AML-193 (cell line): ENCODE measurements at places on chromosomes 12 and 14.

DNA sequence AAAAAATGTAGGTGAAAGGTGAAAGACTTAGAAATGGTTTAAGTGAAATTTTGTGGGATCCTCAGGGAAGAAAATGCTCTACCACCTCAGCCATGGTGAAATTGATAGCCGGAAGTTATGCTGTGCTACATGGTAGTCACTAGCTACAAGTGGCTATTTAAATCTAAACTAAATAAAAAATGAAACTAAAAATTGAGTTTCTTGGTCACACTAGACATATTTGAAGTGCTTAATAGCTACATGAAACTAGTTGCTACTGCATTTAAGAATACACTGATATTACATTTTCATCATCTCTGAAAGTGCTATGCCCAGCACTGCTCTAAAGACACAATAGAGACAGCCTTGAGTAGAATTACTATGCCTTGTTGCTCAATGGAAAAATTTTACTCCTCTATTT lies 10.3 kb upstream of the SLCO1B3 start:
- no peak for DNase-seq

DNA sequence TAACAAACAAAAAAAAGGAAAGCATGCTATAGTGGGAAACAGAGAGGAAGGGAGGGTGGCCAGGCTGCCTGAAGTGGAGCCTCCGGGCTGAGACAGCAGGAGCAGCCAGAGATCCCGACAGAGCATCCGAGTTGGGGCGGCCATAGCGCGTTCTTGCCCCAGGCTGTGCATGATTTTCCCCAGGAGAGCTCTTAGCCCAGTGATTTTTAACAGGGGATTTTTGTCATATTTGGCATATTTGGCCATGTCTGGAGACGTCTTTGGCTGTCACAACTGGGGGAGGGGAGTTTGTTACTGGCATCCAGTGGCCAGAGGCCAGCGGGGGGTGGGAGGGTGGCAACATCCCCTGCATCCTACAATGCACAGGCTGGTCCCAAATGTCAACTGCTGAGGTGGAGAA lies 23.6 kb downstream of the BDKRB1 start:
- no peak for DNase-seq

- no peak for DNase-seq
These were observed 11.5 kb upstream of the KCNK13 start for GRCh38 chr14:90050271-90050670.

DNA sequence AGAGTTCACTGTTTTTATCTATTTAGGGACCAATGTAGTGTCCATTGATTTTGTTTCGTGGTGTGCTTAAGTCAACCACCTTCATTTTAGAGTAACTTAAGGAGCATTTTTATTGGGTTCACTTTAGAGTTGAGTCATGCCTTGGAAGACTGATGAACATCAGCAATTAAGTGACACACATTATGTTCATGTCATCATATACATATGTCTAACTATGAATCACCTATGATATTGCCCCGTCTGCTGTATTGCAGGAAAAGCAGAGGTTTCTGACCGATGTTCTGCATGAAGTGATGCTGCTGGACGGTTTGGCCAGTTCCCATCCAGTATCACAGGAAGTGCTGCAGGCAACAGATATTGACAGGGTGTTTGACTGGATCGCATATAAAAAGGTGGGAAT lies 227.1 kb downstream of the TRHDE start:
- no peak for DNase-seq

DNA sequence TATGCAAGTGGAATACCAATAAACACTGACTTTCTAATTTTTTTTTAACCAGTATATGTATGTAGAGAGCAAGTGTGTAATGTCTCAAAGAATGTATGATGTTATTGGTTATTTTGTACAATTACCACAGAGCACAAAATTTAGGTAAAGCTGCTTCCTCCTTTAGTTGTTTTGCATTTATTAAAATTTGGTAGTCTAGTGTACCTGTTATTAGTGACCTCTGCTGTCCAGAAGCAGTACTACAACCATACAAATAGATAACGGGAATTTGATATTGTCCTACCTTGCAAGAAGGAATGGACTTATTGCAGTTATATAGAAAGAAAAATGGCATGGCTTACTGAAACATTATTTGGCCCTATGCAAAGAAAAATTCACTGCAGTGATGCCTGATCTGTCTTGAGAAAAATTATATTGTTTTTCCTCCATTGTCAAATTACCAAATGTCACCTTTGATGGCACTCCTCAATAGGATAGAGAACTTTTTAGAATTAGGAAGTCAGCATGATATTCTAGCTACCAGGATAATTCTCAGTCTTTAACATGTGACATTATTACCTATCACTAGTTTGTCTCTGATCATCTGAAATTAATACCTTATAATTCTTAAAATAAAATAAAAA lies 153.9 kb upstream of the RMST start:
- peak; percentile 38 for DNase-seq

- DNase-seq = no peak
These were observed 2.8 kb upstream of the CCDC196 start for GRCh38 chr14:66483322-66483721.

- no peak for DNase-seq
These were observed 110.0 kb upstream of the CPM start for GRCh38 chr12:69042970-69043369.

DNA sequence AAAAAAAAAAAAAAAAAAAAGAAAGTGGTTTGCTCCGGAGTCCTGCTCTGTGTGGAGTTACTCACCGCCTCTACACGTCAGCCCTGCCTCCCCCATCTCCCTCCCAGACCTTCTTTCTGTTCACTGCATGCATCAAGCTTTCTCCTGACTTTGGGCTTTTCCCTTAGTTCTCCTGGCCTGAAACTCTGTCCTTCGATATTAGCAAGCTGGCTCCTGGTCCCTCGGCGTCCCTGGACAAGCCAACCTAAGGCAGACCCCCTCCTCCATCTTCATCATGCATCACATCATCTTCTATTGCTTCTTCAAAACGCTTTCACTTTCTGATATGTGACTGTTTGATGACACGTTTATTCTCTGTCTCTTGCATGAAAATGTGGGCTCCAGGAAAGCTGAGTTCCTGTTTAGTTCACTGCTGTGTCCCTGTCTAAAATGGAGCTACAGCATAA lies 40.6 kb downstream of the SLC15A4 start:
- no peak for DNase-seq

DNA sequence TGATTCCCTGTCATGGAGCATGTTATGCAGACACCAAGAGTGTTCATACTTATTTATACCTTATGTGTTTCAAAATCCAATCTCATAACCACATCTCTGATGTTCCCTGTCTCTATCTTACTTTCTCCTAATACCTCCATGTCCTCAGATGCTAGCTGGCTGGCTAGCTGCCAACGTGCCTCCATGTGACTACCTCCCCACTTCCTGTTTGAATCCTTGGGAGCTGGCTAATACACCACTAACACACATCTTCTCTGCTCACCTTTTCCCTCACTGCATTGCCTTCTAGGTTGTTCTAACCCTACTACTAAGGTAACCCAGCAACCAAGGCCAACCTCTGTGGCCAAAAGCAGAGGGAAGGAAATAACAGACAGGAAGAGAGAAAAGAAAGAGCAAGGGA lies 27.3 kb downstream of the TTC5 start:
- no peak for DNase-seq

DNA sequence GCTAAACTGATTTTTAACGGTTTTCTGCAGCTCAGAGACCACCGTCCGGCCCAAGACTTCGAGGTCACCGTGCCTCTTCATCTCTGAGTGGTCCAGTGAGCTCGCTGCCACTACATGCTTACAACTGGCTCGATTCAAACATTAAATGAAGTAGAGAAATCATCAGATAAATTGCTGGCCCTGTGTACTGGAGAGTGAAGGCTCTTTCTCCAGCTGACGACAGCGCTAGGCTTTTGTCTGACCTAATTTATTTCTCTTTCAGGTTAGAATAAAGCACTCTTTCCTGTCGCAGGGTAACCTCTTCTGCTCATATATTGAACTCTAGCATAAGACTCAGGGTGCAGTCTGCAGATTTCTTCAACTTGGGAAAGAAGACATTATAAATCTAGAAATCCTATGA lies 6.4 kb downstream of the BCL11B start:
- DNase-seq = no peak

DNA sequence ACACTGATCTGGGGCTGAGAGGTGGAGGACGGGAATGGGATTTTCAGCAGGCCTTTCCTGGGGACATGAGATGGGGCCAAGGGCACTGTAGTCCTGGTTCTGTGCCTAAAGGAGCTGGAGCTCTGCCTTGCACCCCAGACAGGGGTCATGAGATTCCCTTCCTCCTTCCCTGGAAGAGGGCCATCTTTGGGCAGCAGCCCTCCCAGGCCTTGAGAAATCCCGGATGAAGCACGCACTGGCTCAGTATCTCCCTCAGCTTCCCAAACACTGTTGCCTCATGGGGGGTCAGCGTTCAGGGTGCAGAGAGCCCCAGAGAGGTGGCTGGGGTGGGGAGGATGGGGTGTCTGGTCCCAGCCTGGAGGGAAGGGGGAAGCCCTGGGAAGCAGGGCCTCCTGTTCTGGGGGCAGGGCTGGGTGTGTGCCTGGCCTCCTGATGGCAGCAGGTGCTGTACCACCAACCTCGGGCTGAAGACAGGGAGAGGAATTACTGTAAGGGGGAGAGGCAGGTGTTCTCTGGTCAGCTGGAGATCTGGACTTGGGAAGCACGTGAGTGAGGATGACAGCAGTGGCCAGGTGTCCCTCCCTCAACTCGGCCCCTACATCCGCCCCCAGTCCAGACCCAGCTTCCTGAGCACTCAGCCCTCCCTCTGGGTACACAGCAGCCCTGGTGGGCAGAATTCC lies 8.4 kb upstream of the NR4A1 start:
- no peak for DNase-seq

GRCh38 chr12:79822475-79822874 lies 112.4 kb downstream of the PPP1R12A start:
- no peak for DNase-seq

DNA sequence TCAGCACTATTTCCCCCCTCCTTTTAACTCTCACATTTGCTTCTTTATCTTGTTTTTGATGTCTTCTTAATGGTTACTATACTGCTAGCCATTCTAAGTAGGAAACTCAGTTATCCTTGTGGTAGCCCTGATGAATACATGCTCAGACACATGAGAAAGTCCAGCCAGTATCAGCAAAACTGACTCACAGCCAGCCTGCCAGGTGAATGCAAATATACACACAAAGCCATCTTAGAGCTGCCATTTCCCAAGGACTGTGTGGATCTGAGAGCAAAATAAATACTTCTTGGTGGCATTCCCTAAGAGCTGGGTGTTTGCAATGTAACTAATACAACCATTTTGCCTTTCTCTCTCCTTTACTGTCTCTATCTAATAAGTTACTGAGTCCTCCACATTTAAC lies 455.2 kb downstream of the CCER1 start:
- DNase-seq = no peak

DNA sequence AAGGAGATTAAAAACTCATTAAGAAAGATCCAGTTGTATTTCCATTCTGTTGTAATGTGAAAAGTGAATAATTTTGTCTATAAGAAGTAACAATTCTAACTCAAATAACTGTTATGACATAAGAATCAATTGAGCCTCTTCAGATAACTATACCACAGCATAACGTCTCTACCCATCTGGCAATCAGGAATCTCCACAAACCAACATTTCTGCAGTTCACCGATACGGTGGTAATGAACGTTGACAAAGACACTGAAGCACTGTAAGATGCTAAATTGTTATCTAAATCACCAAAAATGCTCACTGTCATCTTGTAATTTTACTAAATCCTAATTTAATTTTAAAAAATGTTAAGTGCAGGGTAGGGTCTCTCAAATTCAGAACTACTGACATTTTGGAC lies 130.9 kb upstream of the USP15 start:
- DNase-seq = no peak

DNA sequence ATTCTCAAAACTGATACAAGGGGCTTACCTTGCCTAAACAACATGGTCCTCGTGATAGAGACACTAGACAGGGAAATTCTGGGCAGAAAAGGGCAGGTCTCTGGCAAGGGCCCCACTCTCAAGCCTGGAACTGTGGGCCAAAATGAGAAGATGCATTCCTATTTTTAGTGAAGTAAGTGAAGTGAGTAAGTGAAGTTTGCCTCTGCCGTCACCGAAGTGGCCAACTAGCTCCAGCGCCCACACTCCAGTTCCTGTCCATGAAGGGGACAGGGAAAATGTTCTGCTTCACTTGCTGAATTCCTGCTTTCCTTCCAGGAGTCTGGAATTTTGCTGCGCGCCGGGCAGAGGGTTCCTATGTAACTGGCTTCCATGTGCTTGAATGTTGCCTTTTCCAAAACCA lies 1035.6 kb upstream of the TMEM132C start:
- no peak for DNase-seq

DNA sequence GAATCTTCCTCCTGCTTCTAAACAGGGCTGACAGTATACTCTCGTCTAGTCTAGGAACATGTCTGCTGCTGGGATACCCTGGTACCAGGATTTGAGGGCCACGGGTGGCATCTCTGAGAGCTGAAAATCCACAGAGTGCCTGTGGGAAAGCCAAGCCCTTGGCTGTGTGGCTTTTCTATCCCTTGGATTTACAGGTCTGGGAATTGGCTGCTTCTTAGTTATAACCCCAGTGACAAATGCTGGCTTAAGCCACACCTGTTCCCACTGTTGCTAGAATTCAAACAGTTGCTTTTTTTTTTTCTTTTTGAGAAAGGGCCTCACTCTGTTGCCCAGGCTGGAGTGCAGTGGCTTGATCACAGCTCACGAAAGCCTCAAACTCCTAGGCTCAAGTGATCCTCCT lies 14.3 kb upstream of the RIN3 start:
- no peak for DNase-seq

- DNase-seq = no peak
These were observed 42.4 kb downstream of the CKAP4 start for GRCh38 chr12:106205208-106206069.

GRCh38 chr14:83559721-83560120 lies 1970.2 kb upstream of the FLRT2 start:
- no peak for DNase-seq

DNA sequence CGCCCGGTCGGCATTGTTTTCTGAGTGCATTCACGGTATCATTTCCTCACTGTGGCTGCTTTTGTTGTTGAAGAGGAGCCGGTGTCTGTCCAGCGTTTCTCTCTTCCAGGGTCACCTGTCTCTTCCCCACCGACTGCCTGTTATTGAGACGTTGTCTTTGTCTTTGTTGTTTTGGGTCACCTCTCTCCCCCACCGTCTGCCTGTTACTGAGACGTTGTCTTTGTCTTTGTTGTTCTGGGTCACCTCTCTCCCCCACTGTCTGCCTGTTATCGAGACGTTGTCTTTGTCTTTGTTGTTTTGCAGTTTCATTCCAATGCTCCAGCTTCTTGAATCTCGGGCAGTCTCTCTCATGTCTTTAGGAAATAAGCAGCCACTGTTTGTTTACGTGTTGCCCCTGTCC lies 69.9 kb downstream of the DDX51 start:
- DNase-seq = no peak
